ENCODE measurements at places on chromosomes 4 and X. TPM values are rescaled to one million over a fixed set of nuclear protein-coding genes. Genes with fewer than 3 reads are reported as not detected.

The ZNF41 gene
- total RNA-seq: 10.3 TPM

The VEGFC gene
- 1.1 TPM for total RNA-seq

The RNF212 gene
- total RNA-seq: 2.5 TPM

The RHOH gene
- total RNA-seq: 2.6 TPM

The IL3RA gene
- 2.1 TPM for total RNA-seq

The TLL1 gene
- 2.4 TPM for total RNA-seq

The F8A2 gene
- not detected for total RNA-seq

The MAGEC2 gene
- total RNA-seq: 0.17 TPM

The OTUD6A gene
- not detected for total RNA-seq

DNA sequence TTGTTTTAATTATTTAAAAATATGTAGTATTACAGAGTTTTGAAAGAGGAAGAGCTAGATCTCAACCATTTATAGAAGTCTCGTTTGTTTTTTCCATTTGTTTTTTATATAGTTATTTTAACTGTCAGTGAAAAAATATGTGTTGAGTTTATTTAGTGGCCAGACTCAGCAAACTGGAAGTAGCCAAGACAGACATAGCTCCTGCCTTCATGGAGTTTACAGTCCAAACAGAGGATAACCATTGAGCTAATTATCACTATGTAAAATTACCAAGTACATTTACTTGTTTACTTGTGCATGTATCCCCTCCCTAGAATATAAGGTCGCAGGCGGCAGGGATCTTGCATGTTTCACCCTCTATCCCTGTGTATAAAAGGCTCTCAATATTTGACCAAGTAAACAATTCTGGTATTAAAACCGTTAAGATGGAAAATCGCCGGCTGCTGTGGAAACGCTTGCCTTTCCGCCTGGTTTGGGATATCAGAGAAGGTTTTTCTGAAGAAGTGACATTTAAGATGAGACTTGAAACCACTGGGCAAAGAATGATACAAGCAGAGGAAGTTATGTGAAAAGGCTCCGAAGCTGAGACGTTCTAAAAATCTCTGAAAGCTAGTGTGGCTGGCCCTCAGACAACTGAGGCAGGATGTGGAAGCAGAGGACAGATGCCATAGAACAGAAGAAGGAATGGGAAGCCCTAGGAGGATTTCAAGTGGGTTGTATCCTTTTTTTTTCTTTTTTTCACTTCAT, 1.3 kb upstream of the CCNI start:
- DNase-seq: no peak
- peak overlapping the region; percentile 68 for H3K4me3 ChIP-seq
- no peaks in the 10 kb centered on the region for H3K36me3 ChIP-seq
- H3K4me1 ChIP-seq: peaks cover 16% of the 10 kb centered on the region
- peak overlapping the region; percentile 98 for H3K27ac ChIP-seq

GRCh38 chrX:53547668-53548067, 113.5 kb upstream of the HSD17B10 start:
- no peaks in the 10 kb centered on the region for H3K4me1 ChIP-seq
- DNase-seq: no peak
- H3K27ac ChIP-seq: no peak overlapping the region
- peaks cover 12% of the 10 kb centered on the region for H3K36me3 ChIP-seq
- H3K4me3 ChIP-seq: no peak overlapping the region

- no peak for DNase-seq
- H3K27ac ChIP-seq: no peak overlapping the region
- H3K27me3 ChIP-seq: peaks cover 27% of the 10 kb centered on the region
- H3K4me3 ChIP-seq: no peak overlapping the region
- H3K4me1 ChIP-seq: no peaks in the 10 kb centered on the region
- H3K36me3 ChIP-seq: no peaks in the 10 kb centered on the region
Measured at GRCh38 chr4:183801457-183802165, 103.5 kb upstream of the STOX2 start.

DNA sequence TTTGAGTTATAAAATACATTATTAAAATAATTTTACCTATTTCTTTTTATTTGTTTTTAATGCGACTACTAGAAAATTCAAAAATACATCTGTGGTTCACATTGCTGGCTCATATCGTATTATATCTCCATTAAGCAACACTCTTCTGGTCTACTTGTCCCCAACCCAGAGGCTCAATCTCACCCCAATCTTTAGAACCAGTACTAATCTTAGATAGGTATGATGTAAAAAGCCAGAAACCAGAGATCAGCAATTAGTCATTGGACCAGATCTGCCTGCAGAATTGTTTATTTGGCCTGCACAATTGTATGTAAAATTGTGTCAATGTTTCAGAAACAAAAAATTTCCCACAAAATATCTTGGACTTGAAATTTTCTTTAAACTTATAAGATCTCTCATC, 155.5 kb upstream of the BMP3 start:
- H3K4me1 ChIP-seq: no peaks in the 10 kb centered on the region
- H3K4me3 ChIP-seq: no peak overlapping the region
- no peaks in the 10 kb centered on the region for H3K36me3 ChIP-seq
- H3K27ac ChIP-seq: no peak overlapping the region

GRCh38 chr4:78630615-78631014, 79.0 kb downstream of the ANXA3 start:
- H3K27ac ChIP-seq: peak overlapping the region; percentile 49
- peaks cover 6% of the 10 kb centered on the region for H3K4me1 ChIP-seq
- H3K4me3 ChIP-seq: no peak overlapping the region
- no peak for DNase-seq
- H3K27me3 ChIP-seq: no peaks in the 10 kb centered on the region

GRCh38 chr4:146072376-146072775, 103.1 kb upstream of the LSM6 start:
- H3K27ac ChIP-seq: no peak overlapping the region
- no peak for DNase-seq
- H3K36me3 ChIP-seq: no peaks in the 10 kb centered on the region
- no peak overlapping the region for H3K4me3 ChIP-seq

GRCh38 chr4:2660596-2661211, 95.4 kb downstream of the TNIP2 start:
- H3K27me3 ChIP-seq: no peaks in the 10 kb centered on the region
- H3K36me3 ChIP-seq: peaks cover 2% of the 10 kb centered on the region
- H3K4me3 ChIP-seq: no peak overlapping the region

- no peaks in the 10 kb centered on the region for H3K36me3 ChIP-seq
- H3K27me3 ChIP-seq: no peaks in the 10 kb centered on the region
- no peak overlapping the region for H3K4me3 ChIP-seq
- no peaks in the 10 kb centered on the region for H3K4me1 ChIP-seq
- no peak for DNase-seq
- H3K27ac ChIP-seq: no peak overlapping the region
Measured at GRCh38 chrX:71102292-71102691, 4.2 kb downstream of the CXorf65 start.

DNA sequence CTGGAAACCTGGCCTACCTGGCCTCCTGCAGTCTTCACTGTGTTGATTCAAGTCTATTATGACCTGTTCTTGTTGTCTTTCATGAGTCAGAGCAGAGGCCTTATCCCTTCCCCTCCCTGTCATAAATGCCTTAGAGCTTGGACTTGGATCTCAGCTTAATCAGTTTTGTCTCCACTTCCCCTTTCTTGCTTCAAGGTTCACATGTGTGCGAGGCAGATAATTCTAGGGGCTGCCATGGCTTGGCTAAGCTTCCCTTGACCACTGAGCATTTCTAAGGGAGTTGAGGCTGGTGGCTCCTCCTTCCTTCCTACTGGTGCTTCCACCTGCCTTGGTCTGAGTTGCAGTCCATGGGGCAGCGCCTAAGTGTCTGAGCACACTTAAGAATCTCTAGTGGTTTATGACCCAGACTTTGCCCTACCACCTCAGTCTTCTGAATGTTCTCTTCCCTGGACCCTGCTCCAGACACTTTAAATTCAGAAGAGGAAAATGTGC, 1.7 kb upstream of the HEPH start:
- H3K4me3 ChIP-seq: peak overlapping the region; percentile 19
- H3K36me3 ChIP-seq: no peaks in the 10 kb centered on the region
- no peaks in the 10 kb centered on the region for H3K27me3 ChIP-seq
- no peaks in the 10 kb centered on the region for H3K4me1 ChIP-seq

- no peaks in the 10 kb centered on the region for H3K4me1 ChIP-seq
- no peaks in the 10 kb centered on the region for H3K27me3 ChIP-seq
- no peak overlapping the region for H3K4me3 ChIP-seq
Measured at GRCh38 chr4:120842031-120842430, 80.5 kb downstream of the PRDM5 start.

- no peaks in the 10 kb centered on the region for H3K36me3 ChIP-seq
- H3K4me3 ChIP-seq: no peak overlapping the region
- no peak for DNase-seq
- H3K27me3 ChIP-seq: no peaks in the 10 kb centered on the region
- no peaks in the 10 kb centered on the region for H3K4me1 ChIP-seq
Measured at GRCh38 chr4:38815885-38816782, 11.5 kb upstream of the TLR1 start.

GRCh38 chrX:44189116-44189515, 154.4 kb downstream of the EFHC2 start:
- H3K36me3 ChIP-seq: no peaks in the 10 kb centered on the region
- H3K27ac ChIP-seq: no peak overlapping the region
- DNase-seq: no peak
